ENCODE measurements at places on chromosomes 7 and 10.
A peak's percentile ranks its signal among the peaks of the same experiment; 100 is the strongest.

- no peak for DNase-seq
Observed at GRCh38 chr10:132928261-132928660, 14.1 kb downstream of the CFAP46 start.

- DNase-seq = no peak
Observed at GRCh38 chr7:129780257-129780973, 168.9 kb downstream of the NRF1 start.

GRCh38 chr10:103007017-103007416, 88.9 kb downstream of the CNNM2 start:
- DNase-seq = no peak

DNA sequence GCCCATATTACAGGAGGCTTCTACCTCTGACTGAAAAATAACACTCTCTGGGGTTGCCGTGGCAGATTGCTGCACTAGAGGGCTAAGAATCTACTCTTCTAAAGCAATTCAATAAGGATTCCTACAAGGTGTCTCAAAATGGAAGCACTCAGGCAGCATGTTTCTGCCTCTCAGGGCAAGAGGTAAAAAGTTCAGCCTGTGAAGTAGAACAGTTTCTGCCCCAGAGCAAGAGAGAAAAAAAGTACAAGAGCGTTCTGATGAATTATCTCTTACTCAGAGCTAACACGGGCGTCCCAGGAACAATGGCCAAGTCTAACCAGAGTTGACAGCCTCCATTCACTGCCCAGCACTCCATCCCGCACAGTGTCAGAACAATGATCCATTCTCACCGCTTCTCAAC, 71.3 kb upstream of the TES start:
- no peak for DNase-seq

GRCh38 chr7:37480041-37481031, 31.7 kb upstream of the ELMO1 start:
- no peak for DNase-seq

GRCh38 chr7:27295236-27295635, 52.6 kb downstream of the EVX1 start:
- no peak for DNase-seq

DNA sequence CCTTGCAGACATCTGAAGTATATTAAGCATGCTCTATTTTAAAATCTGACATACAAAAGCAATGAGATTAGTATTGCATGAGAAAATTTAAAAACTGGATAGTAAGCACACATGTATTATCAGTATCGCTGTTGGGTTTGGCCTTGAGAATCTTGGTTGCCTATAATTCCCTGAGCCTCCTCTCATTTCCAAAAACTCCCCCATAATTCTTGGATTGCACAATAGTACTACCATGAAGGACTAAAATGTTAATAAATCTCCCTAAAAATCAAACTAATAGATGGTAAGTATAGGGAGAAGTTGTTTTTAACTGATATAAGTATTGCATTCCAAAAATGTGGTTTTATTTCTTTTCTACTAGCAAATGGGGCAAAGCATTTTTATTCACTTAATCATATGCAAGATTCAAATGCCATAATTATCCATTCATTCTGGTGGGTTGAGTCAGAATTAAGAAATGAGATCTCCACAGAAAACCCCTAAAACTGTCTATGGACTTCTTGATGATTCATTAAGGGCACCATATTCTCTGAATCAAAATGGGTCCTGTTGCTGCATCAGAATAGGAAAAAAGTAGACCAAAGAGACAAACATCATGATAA, 10.3 kb upstream of the VIM start:
- DNase-seq = no peak

DNA sequence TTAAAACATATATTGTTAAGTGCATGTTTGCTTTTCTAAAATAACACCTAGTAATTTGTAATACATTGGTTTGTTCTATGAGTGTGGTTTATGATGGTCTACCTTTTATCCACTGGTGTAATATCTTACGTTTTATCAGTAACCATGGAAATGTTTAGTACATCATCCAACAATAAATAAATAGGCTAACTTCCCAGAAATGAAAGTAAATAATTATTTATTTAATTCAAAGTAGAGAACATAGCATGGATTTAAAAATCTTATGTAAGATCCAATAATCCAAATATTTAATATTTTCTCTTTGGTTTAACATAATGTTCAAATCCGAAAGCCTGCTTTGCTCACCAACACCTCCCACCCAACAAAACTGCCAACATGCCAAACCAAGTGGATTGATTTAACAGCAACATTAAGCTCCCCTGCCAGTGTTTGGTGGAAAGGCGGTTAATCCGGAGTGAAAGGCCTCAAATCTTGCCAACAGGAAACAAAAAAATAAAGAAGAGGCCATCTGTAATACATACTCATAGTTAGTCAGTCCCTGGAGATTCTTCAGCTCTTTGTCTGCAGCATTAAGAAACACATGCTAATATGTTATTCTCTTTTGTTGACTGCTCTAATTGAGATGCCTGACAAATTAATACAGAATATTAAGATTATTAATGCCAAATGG, 897.8 kb downstream of the CNTNAP2 start:
- no peak for DNase-seq

DNA sequence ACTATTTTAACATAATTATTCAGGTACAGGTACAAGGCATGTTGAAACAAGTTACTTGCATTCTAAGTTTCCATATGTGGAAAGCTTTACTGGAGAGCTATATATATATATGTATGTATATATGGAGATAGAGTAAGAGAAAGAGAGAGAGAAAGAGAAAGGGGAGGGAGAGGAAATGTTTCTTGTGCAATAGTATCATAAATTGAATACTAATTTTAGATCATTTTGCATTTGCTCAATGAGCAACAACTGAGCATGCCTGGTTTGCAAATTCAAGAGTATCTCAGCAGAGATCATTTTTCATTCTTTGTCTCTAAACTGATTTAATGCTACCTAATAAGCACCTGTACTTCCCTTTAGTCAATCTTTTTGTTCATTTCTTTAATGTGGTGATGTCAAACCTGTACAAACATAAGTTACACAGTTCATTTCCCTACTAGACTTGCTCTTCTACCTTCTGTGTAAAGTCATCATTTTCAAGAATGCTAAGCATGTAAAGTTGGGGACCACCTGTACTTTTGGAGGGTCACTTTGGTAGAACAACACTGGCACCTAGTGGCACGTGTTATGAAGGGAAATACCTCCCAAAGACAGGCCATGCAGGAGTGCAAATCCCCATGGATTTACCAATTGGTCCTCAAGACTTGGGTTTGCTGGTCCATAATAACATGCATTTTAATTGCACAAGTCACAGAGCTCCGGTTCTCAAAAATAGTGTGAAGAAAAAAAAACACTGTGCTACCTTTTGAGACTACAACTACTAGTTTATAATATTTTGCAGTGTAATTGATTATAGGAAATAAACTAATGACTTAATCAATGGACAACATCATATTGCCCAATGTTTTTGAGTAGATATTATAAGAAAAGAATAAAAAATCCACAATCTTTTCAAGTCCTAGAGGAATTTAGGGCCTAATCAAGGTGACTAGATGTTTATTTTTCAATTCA, 431.2 kb upstream of the IGFBP3 start:
- peak; percentile 46 for DNase-seq

DNA sequence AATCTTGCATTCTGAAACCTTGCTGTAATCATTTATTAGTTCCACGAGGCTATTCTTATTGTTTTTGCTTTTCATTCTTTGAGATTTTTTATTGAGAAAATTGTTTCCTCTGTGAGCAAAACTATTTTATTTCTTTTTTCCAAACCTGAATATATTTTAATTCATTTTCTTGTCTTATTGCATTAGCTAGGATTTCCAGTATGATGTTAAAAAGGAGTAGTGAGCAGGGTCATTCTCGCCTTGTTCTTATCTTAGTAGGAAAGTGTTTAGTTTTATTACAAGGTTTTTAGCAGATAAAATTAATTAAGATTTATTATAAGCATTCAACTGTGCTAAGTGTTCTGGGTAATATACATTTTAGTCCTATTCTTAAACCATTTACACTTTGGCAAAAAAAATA, 214.6 kb upstream of the KLF6 start:
- DNase-seq = no peak

- DNase-seq = no peak
Observed at GRCh38 chr10:78346721-78347120, 313.1 kb downstream of the RPS24 start.

DNA sequence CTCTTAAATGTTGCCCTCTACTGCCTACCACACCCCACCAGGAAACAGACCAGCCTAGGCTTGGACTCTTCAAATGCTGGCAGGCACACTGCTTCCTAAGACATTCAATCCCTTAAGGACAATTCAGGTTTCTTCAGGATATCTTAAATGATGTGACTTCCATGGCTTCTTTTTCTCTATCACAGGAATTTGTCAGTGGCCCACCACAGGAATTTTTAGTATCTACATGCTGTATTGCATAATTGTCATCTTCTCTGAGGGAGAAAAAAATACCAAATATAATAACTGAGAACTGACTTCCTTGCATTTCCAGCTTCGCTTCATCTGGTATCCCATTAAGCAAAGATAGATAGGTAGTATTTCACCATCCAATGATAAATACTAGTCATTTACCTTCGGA, 129.3 kb downstream of the WNT2 start:
- no peak for DNase-seq

- DNase-seq = no peak
Observed at GRCh38 chr7:104252409-104253134, 44.8 kb upstream of the ORC5 start.

DNA sequence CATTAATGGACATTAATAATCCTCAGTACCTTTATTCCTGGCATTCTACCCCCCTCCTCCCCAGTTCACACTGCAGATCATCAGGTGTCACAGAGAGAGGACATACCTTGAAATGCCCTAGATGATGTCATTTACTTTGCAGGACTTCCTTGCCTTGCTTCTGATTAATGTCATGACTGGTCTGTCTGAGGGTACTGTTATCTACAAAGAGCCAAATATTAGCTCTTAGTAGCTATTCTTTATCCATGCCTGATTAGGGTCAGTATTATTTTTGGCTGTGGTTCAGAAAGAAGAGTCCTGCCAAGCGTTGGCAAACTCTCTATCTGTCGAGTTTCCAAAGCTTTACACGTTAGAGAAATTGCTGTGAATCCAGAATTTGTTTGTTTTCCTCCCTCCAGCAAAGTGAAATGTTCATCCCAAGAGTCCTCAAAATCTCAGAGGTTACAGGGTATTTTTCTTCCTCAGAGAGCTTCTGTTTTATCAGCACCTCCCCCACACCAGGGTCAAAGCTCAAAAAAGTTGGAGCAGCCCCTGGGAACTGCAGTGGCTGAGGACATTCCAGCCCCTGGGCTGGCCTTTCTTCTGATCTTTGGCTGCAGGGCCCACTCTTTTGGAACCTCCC, 12.6 kb downstream of the SCD start:
- DNase-seq = no peak

GRCh38 chr7:157984423-157985163, 603.0 kb downstream of the PTPRN2 start:
- DNase-seq = no peak

GRCh38 chr7:30173058-30173897, 38.5 kb downstream of the MTURN start:
- DNase-seq = peak; percentile 49

- no peak for DNase-seq
Observed at GRCh38 chr10:79948976-79949722, at the start of gene SFTPD. Gene SFTPD, minus strand, starts transcription at chr10:79949105. Its CDS starts 2,446 bp downstream, at chr10:79946659.

- no peak for DNase-seq
Observed at GRCh38 chr10:62990126-62990525, 143.0 kb upstream of the NRBF2 start.

- no peak for DNase-seq
Observed at GRCh38 chr7:128431221-128431620, 21.4 kb upstream of the IMPDH1 start.

DNA sequence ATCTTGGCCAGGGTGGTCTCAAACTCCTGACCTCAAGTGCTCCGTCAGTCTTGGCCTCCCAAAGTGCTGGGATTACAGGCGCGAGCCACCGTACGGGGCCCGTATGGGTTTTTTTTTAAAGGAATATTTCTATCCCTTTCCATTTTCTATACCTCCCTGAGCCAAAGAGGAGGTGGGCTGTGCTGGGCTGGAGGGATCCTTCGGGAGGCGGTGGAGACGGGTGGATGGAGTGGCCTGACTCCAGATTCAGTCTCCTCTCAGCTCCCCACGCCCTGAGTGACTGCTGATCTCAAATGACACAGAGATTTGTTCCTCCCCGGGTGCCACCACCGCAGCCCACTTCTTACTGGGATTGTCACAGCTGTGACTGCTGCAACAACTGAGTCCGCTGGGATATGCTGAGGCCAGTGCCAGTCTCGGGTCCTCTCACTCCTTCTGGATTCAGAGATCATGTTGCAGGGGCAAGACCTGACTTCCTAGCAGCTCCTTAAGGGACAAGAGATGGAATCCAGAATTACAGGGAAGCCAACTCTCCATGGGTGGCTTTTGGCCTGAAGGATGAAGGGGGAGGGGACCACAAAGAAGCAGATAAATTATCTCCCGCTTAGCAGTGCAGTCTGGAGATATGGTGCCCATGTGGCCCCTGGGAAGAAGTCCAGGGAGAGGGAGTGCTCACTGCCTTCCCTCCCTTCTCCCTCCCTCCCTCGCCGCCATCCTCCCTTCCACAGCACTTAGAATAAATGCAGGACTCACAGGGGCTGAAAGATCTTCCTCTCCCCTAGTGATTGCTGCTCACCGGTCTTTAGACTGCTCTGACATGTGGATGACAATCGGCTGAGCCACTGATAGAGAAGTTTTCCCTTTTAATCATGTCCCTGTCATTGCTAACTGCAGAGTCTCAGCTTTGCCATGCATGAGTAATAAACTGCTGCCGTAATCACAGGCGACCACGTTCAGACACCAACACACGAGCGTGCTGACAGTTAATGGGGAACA, 14.3 kb downstream of the GALNT17 start:
- DNase-seq = no peak

GRCh38 chr10:8075282-8076260, 21.1 kb downstream of the GATA3 start:
- no peak for DNase-seq

- DNase-seq = no peak
Observed at GRCh38 chr7:55478700-55479099, 93.6 kb downstream of the VOPP1 start.

- DNase-seq = no peak
Observed at GRCh38 chr10:119784340-119785067, 58.7 kb downstream of the INPP5F start.

DNA sequence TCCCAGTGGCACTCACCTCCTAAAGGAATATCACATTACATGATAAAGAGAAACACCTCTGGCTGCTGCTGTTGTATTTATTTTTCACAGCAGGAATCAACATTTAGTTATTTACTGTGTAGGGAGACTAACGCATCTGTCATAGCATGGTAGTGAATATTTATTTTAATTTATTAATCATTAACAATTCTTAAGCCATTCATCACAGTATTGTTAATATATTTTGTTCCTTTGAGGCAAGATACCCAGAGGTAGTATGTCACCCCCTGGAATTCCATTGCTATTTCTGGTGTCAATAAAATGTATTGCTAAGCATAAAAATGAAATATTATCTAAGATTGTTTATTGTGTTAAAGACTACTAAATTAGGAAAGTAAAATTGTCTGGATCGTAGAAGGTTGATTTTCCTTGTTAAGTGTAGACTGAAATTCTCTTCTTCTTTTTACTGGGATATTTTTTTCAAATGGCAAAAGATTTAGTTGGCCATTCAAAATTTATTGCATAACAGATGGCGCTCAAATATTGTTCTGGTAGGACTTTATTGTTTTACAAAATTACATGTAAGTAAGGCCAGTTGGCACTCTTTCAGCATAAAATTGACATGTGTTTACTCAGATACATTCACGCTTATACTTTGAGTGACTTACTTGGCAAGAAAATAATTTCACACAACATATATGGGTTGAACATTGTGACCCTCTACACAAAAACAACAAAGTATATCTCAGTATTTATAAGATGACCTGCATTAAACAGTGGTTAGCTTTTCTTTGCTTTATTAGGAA, 1358.7 kb upstream of the SORCS1 start:
- DNase-seq = no peak

All from frontal cortex (tissue), 4 donors.